ENCODE measurements at places on chromosomes 1 and 21.

GRCh38 chr1:99133756-99134500, 129.3 kb upstream of the PLPPR5 start:
- H3K36me3 ChIP-seq = no peaks in the 10 kb centered on the region
- no peak overlapping the region for H3K4me3 ChIP-seq
- no peaks in the 10 kb centered on the region for H3K4me1 ChIP-seq
- no peak for DNase-seq

DNA sequence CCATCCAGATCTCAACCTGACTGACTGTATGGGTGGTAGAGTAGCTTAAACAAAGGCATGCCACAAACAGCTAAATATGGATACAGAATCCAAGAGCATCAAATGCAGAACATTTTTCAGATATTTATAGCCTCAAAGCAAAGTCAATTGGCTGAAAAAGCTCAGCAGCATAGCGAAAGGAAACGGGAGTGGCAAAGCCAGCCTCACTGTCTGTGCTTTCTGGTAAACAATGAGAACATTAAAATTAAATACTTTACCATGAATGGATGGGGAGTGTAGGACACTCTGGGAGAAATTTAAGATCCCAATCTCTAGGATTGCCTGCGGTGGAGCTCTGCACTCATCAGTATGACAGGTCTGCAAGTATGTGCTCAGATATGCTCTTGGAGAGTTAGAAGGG, 4.4 kb downstream of the RASAL2 start:
- H3K4me3 ChIP-seq = no peak overlapping the region
- peaks cover 2% of the 10 kb centered on the region for H3K4me1 ChIP-seq
- no peak overlapping the region for H3K27ac ChIP-seq
- peaks cover 20% of the 10 kb centered on the region for H3K27me3 ChIP-seq
- DNase-seq = no peak

DNA sequence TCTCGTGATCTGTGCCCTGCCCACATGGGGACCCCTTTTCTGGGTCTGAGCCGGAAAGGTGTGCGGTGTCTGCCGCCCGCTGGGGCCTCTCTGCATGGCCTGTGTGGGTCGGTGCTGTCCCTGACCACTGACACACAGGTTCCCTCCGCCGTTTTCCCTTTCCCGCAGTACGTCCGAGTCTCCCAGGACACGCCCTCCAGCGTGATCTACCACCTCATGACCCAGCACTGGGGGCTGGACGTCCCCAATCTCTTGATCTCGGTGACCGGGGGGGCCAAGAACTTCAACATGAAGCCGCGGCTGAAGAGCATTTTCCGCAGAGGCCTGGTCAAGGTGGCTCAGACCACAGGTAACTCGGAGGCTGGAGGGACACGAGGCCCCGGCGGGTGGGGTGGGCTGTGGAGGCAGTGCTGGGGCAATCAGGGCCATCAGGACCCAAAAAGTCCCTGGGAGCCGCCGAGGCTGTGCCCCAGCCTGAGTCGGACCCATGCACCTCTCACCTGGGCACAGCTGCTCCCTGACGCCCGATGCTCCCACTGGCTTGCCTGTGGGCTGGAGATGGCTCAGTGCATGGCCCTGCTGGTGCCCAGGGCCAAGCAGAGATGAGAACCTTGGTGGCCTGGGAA, 13.3 kb downstream of the TRPM2 start:
- peaks cover 44% of the 10 kb centered on the region for H3K36me3 ChIP-seq
- no peak for DNase-seq
- no peak overlapping the region for H3K4me3 ChIP-seq
- peaks cover 10% of the 10 kb centered on the region for H3K4me1 ChIP-seq

DNA sequence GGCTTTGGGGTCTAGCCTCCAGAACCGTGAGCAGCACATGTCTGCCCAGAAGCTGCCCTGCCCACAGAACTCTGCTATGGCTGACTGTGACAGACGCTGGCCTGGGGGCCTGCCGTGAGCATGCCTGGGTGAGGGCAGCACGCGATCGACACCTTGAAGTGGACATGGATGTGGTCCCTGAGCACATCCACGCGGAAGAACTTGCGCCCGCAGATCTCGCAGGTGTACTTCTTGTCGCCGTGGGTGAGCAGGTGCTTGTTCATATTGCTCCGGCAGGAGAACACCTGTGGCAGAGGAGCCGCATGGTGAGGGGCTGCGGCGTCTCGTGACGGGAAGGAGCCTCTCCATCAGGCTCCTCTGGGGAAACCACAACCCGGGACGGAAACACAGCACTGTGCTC, 56.0 kb downstream of the PRDM15 start:
- H3K27me3 ChIP-seq = no peaks in the 10 kb centered on the region
- no peak for DNase-seq
- H3K4me1 ChIP-seq = no peaks in the 10 kb centered on the region
- no peak overlapping the region for H3K4me3 ChIP-seq
- H3K27ac ChIP-seq = no peak overlapping the region
